ENCODE measurements at places on chromosomes 5 and 9.

- no peak for DNase-seq
Observed at GRCh38 chr5:34827588-34828506, 11.1 kb upstream of the TTC23L start.

DNA sequence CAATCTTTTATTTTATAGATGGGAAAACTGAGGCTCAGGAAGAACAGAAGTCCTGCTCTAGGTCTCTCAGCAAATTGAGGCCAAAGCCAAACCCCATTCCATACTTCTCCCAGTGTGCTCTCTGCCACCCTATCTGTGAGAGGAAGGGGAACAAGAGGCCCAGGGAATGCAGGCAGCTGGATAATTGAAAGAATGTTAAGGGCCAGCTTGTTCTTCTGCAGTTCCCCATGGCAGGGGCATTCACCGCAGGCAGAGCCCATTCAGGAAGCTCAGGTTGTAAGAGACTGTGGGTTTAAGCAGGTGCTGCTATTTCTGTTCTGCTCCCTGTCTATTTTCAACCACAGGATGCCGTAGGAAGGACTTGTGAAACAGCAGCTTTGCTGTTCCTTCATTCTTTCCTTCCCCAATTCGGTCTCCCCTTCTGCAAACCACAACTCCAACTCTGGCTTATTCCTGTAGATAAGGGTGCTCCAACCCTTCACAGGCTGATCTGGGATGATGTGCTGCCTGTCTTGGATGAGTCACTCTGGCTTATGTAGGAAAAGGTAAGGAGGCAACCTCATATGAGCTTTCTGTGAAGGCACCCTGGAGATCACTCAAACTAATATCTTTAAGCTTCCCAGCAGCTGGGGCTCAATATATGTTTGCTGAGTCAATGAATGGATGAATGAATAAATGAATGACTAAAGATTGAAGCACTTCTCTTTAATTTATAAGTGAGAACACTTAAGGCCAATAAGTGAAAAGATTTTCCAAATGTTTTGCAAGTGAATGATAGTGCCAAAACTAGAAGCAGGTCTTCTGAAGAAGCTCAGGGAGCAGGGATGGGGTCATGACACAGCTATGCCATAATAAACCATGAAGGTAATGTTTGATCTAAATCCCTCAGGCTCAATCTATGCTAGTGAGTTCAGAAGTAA lies 377.6 kb downstream of the BRINP1 start:
- DNase-seq = no peak

- DNase-seq = no peak
Observed at GRCh38 chr9:114247077-114247476, 75.8 kb upstream of the ORM1 start.

GRCh38 chr9:72428329-72428728 lies 63.3 kb upstream of the ZFAND5 start:
- no peak for DNase-seq

DNA sequence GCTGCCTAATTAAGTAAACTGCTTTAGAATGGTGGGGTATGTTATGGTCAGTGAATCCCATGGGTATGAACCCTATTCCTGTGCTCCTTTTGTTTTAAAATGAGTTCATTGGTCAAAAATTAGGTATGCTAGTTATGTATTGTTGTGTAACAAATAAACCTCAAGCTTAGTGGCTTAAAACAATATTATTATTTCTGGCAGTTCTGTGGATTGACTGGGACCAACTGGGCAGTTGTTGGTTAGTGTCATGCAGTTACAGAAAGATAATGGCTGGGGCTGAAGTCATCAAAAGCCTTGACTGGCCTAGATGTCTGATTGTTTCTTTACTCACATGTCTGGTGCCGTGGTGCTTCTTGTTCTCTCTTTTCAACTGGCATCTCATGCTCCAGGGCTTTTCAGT lies 8.9 kb upstream of the PTAR1 start:
- no peak for DNase-seq

GRCh38 chr9:34592895-34593601 lies 3.5 kb upstream of the CNTFR start:
- peak; percentile 73 for DNase-seq

DNA sequence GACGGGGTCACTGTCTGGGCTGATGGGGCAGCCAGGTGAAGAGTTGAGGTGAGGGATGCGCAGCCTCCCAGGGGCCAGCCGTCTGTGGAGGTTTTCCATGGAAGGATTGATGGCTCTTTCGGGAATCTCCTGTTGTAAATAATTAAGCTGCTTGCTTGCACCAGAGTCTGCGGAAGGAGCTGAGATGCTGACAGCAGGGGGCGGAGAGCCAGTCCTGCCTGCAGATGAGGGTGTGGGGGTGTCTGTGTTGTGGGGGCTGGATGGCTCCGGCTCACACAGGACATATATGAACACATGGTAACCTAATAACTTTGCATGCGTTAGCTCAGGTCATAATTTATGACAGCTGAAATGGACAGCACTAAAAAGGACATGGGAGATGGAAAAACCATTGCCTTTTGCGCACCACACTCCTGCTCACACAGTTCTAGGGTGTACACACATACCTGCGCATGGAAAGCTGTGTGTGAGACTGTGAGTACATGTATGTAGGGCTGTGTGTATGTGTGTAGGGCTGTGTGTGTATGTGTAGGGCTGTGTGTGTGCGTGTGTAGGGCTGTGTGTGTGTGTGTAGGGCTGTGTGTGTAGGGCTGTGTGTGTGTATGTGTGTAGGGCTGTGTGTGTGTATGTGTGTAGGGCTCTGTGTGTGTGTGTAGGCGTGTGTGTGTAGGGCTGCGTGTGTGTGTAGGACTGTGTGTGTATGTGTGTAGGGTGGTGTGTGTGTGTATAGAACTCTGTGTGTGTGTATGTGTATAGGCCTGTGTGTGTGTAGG lies 36.8 kb upstream of the SEMA4D start:
- DNase-seq = no peak

GRCh38 chr5:68771221-68771620 lies 322.6 kb upstream of the SLC30A5 start:
- DNase-seq = no peak

DNA sequence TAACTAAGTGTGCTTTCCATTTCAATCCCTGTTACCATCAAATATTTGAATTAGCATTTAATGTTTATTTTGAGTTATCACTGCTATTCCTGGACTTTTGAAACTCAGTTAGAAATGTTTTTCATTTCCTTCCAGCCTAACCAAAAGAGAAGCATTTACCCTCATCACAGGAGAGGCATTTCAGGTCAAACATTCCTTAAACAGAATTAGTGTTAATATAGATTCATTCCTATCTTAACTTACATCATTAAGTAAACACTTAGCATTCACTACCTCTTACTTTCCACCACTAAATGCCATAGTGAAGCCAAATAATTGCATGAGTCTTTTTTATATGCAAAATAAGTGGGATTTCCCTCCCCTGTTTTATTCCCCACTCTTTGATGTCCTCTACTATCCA lies 136.6 kb upstream of the OR13F1 start:
- DNase-seq = no peak

GRCh38 chr9:123680352-123680751 lies 249.6 kb downstream of the DENND1A start:
- DNase-seq = no peak

DNA sequence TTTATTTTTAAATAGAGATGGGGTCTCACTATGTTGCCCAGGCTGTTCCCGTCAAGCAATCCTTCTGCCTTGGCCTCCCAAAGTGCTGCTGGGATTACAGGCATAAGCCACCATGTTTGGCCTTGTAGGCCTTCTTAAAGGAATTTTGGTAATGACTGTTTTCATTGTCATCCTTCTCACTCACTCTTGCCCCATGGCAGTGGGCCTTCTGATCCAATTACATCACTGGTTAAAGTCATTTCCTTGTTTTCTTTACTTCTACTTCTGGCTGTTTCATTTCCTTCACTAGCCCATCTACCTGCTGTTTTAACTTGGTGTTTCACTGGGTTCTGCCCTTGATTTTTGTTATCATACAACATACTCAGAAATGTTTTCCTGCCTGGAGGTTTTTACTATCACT lies 20.1 kb upstream of the NIM1K start:
- DNase-seq = no peak

DNA sequence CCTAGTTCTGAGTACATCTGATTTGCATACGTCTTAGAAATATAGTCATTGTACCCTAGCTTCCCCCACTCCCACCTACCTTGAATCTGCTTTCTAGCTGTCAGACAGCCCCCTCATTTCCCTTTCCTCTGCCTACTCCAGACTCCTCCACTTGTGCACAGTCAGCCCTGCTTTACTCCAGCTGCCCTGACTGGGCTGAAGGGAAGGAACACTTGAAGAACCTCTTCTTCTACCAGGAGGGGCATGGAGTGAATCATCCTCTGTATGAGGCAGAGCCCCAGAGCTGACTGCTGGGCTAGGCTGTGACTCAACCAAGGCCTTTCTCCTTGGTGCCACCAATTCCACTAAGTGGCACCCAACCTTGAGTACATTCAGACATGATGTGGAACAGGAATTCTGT lies 18.1 kb upstream of the ZFR start:
- no peak for DNase-seq

- DNase-seq = no peak
Observed at GRCh38 chr9:126147186-126147935, 179.3 kb upstream of the MVB12B start.

DNA sequence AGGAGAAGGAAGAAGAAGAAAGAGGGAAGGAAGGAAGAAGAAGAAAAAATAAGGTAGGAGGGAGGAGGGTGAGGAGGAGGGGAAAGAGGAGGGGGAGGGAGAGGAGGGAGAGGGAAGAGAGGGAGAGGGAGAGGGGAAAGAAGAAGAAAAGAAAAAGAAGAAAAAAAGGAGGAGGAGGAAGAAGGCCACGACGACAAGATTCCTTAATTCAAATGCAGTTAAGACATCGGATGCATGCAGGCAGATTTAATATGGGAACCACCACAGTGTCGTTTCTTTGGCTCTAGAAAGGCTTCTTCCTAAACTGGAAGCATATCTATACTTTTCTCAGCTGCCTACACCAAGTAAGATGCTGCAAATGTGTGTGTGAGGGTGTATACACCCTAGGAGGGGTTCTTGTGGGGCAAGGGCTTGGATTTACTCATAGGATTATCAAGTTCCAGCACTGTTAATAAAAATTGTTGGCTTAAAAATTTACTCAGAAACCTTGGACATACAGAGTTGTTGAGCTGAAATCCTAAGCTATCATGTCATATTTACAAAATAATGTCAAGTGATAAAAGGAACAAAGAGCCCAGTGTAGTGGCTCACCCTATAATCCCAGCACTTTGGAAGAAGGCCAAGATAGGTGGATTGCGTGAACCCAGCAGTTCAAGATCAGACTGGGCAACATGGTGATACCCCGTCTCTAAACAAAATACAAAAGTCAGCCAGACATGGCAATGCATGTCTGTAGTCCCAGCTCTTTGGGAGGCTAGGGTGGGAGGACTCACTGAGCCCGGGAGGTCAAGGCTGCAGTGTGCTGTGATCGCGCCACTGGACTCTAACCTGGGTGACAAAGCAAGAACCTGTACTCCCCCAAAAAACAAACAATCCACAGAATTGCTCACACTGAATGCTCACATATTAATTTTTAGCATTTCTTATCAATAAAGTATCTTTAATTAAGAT lies 108.5 kb downstream of the UBAP2 start:
- DNase-seq = no peak

DNA sequence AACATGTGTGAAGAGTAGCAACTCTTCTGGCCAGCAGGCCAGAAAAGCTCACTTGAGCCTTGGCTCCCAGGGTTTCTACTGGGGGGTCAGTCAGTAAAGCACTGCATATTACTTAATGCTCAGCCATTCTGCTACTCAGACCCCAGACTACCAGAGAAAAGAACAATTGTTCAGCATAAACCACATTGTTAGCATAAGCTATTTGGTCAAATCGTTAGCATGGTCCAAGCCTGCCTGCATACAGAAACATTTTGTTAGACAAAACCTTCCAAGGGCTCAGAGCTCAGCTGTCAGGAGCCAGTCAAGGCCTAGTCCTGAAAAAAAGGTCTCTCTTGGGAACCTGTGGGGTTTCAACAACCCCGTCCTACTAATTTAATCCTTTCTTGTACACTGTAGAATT lies 449.3 kb downstream of the PRR16 start:
- DNase-seq = no peak

GRCh38 chr5:11928909-11929308 lies 24.7 kb upstream of the CTNND2 start:
- no peak for DNase-seq

- no peak for DNase-seq
Observed at GRCh38 chr5:157271740-157272271, 5.9 kb downstream of the CYFIP2 start.

DNA sequence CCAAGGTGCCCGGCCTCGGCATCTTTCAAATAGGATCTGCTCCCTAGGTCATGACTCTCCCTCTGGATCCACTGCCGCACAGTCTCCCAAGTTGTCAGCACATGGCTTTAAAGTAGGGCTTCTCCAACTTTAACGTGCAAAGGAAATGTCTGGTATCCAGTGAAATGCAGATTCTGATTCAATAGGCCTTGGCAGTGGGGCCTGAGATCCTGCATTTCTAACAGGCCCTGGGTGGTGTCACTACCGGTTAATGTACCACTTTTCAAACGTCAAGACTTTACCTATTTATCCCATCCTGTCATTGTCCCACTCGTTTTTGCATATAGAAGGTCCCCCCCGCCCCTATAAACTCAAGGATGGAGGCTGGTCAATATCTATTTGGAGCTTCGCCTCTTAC lies 137.6 kb upstream of the ZNF618 start:
- no peak for DNase-seq

DNA sequence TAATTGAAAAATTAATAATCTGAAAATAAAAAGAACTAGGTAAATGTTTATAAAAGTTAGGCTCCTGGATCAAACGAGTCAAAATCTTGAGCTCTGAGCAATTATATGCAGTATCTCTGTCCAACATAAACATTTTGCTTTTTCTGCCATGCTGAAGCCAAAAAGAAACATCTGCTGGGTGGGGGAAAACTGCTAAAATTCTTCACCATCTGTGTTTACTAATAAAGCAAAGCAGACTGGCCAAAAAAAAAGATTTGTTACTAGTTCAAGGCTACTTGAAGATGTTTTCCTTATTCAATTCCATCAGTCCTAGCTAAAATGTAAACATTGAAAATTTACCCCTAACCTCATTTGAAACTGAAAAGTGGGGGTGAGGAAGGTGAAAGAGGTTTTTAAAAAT lies 29.7 kb downstream of the GTF3C4 start:
- DNase-seq = no peak

DNA sequence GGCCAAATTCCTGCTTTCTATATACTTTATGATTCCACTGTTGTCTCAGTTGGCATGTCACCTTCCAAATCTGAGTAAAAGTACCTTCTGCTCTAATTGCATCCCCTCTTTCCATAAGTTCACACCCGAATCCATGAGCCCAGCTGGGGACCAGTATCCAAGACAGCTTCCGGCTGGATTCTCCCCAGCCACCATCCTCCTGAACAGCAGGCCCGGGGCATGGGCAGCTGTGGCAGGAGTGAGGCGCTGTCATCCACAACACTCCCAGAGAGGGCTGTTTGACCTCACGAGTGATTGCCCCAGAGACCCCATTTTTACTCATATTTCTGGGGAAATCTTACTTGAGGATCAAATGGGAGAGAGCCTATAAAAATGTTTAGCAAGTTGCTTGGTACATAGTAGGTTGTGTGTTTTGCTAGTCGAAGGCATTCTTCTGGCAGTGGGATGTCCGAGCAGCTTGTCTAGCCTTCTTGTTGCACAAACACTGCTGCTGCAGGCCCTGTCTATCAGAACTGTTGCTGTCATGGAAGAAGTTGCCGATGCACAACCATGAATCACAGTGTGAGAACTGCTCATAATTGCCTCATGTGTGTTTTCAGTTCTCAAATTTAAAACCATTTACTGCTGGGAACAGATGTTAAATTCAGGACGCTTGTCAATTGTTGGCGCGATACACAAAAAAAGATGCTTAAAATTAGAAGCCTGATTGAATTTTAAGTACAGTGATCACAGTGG lies 93.8 kb downstream of the HSPA4 start:
- DNase-seq = no peak

All from midbrain (tissue), 1 donor.